ENCODE measurements at places on chromosomes 5 and 9.

DNA sequence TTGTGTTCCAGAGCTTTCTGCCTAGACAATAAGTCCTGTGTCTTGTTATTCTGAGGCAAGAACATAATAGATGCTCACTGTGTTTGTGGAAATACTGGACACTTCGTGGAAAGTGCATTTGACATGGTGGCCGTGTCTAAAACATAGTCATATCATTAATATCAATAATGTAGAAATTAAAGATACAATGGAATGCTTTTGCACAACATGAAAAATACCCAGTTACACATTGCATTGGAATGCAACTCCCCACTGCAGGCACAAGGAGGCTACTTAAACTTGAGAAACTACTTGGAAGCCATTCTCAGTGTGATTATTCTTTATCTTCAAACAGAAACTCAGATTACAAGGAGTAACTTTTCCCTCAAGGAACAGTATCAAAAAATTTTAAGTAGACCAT lies 145.3 kb upstream of the ZNF462 start:
- no peak for DNase-seq

DNA sequence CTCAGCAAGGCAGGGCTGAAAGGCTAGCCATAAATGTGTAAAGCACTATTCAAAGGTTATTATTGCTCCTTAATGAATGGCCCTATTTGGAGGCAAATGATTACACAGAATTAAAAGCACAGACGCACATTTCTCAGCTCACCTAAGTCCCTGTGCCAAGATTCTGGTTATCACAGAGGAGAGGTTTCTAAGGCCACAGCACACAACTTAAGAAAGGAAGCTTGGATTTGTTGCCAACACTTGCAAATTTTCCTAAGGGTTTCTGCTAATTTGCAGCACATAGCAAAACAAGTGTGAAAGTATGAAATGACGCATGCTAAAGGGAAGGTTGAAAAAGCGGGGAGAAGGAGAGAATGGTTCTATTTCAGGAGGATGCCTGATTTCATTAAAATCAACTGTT lies 834.1 kb upstream of the C9orf72 start:
- no peak for DNase-seq

DNA sequence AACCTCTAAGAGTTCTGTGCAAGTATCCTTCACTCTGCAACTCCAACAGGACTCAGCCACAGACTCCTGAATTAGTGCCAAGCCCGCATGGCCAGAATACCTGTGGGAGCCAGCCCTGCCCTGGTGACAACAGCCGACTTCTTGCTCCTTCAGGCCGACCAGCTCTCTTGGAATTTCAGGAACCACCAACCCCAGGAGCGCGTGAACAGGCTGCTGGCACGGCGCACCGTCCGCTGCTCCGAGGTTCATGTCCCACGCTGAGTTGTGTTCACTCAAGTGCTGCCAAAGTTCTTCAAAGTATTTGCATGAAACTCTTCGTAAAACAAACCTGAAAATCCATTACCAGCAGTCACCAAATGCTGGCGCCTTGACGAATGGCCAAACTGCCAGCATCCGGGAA lies 232.8 kb downstream of the NR2F1-AS1 start:
- DNase-seq: no peak

DNA sequence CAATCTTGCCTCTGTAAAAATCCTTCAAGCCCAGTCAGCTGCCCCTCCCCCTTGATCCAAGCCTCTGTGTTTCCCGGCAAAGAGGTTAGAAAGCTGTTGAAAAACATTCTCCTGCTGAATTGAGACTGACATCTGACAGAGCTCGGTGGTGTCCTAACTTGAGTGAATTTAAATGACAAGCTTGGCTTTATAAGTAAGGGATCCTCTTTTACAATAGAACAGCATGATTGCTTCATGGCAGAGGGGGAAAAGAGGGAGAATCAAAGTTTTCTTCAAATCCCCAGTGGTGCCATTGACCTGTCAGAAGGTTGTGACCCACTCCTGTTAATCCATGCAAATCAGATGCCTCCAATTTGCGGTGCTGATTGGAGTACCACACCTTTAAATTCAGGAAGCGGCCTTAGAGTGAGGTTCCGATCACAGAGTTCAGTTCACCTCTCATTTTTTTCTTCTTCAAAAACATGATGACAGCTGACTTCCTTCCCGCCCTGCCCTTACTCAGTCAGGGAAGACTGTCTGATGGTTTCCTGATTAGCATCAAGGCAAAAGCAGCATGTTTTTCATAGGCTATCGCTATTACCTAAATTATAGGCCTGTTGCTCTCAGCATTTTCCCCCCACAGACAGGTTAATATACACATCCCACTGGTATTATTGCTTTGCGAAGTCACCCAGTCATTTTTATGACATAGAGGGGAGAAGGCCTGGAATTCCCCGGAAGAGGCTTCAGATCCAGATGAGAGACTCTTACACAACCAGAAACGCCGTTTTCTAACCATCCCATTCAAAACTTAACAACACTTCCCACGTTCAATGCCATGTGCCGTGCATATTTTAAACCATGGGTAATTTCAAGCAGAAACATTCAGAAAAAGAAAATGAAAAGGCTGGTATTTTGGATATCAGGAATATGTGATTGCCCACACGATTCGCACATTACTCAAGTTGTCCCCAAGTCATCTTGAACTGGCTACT lies 141.4 kb downstream of the EBF1 start:
- no peak for DNase-seq

- no peak for DNase-seq
These were observed 2.9 kb upstream of the OR13C2 start for GRCh38 chr9:104608336-104608735.

Measured in mesenteric fat pad (tissue), 1 donor.